OCI-M1 (cell line): ENCODE measurements at places on chromosomes 6 and 20.

DNA sequence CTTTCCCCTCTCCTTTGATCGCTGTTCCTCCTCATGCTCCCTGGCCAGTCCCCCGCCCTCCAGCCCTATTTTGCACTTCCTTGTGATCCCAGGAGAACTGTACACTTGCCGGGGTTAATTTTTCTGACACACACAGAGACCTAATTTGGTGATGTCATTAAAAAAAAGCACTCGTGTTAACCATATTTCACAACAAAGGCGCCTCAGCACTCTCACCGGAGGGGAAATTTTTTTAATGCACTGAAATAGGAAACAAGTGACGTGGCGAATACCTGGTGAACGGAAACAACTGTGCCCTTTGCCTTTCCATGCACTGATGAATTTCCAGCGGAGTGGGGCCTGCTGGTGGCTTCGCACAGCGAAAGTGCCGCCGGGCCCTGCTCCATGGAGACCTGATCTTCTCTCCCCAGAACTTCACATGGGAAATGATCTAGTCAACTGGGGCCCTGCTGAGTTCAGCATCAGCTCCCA is 53.9 kb upstream of the TAGAP start:
- DNase-seq = no peak

DNA sequence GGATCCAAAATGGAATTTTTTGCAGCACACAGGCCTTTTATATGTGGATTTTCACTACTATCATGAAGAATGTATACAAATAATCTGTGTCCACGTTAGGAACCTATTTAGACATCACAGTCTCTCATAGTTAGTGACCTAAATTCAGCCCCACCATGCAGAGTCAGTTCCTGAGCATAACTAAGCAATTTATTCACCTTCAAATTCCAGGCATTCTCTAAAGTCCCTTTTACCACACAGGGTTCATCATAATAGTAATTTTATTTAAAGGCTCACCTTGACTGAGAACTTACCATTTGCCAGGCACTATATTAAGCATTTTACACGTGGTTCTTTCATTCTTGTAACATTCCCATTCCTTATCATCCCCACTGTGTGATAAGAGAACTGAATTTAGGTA is 353.8 kb downstream of the ARHGAP18 start:
- DNase-seq = no peak

DNA sequence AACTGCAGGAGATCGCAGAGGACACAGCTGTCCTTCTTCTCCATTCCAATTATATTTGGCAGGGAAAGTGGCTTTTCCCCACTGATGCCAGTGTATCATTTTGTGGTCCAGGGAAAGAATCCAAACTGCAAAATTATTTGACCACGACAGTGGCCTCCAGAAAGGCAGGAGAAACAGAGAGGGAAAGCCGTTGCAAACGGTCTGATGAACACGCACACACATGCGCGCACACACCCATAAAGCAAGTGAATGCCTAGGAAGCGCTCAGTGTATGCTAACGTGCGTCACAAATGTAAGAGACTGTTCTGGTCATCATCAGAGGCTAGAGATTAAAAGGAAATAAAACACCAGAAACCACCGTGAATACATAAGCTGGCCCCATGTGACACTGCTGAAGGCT is 54.0 kb downstream of the NPEPL1 start:
- no peak for DNase-seq

- DNase-seq = no peak
These were observed 151.5 kb upstream of the LRFN2 start for GRCh38 chr6:40738551-40739193.

- no peak for DNase-seq
These were observed 1.8 kb downstream of the RNF144B start for GRCh38 chr6:18388942-18389341.

- DNase-seq = no peak
These were observed 20.2 kb downstream of the GMEB2 start for GRCh38 chr20:63606686-63607085.

DNA sequence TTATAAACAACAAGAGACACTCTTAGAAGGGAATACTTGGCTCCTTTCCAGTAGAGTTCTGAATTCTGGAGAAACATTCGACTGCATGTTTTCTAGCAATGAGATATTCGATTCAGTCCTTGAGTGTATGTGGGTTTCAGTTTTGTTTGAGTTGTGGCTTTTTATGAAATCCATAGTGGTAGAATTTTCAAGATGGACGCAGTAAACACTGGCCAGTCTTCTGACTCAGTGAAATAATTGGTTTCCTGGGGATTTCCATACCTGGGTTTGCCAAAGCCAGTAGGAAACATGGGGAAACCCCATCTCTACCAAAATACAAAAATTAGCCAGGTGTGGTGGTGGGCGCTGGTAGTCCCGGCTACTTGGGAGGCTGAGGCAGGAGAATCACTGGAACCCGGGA is 273.5 kb upstream of the PLCB4 start:
- no peak for DNase-seq

DNA sequence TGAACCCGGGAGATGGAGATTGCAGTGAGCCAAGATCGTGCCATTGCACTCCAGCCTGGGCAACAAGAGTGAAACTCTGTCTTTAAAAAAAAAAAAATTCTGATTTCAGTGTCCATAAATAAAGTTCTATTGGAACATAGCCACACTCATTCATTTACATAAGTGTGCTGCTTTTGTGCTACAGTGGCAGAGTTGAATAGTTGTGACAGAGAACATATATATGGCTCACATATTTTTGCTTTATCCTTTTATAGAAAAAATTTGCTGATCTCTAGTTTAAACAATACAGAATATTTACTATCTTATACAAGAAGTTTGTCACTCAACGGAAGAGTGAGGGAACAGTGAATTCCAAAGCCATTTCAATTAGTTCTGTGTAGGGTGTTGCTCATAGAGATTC is 18.0 kb downstream of the MCM8 start:
- DNase-seq = no peak

DNA sequence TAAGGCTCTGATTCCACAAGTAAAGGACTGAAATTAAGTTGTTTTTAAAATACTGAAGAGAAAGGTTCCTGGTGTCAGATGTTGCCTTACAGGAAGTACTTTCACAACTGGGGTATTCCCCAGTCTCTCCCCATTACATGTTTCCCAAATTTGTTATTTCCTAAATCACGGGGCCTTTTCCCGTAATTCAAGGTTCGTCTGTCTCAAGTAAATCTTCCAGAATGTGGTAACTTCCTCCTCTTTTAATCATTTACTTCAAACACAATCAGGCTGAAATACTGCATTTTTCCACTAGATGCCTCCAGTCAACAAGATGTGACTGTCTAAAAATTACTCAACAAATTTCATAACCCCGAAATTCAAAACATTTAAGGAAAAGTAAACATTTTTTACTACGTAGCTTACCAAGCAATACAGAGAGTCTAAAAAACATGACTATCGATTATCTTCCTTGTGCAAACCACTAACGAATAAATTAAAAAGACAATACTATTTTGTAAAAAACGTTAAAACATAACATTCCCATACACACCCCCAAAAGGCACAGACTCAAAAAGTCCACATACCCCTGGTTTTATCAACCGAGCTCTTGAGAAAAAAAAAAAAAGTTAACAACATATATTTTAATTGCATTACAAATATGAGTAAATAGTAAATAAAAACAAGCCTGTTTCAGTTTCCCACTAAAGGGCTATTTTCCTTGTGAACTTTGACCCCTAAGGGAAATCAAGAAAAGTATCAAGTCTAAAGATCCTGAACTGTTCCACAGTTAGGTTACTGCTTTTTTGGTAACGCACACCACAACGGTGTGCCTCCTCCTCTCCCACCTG is 1.7 kb downstream of the SOD2 start:
- peak; percentile 93 for DNase-seq
